ENCODE measurements at places on chromosomes 13 and 19. TPM values are rescaled to one million over a fixed set of nuclear protein-coding genes. Genes with fewer than 3 reads are reported as not detected.

Gene NLRP7
- not detected for total RNA-seq

Gene WDR18
- 40.6 TPM for total RNA-seq

Gene PGLYRP1
- total RNA-seq, result not detected

Gene MOB3A
- 10.7 TPM for total RNA-seq

Gene TMPRSS9
- not detected for total RNA-seq

Gene CPAMD8
- total RNA-seq, result 0.02 TPM

Gene GNG8
- not detected for total RNA-seq

Gene ATP8A2
- not detected for total RNA-seq

Gene PSG7
- not detected for total RNA-seq

Gene IGFL2
- total RNA-seq, result 0.84 TPM

Gene ZNF426
- 1.0 TPM for total RNA-seq

Gene ETV2
- total RNA-seq, result 1.7 TPM

Gene GIPR
- total RNA-seq, result 2.5 TPM

Gene PLIN4
- total RNA-seq, result 0.27 TPM

Gene DENND1C
- 0.28 TPM for total RNA-seq

Gene NOTCH3
- total RNA-seq, result 5.9 TPM

Gene PRRG2
- total RNA-seq, result 0.73 TPM

Gene MADCAM1
- total RNA-seq, result 0.32 TPM

Gene ESD
- 87.6 TPM for total RNA-seq

Gene CFAP97D2
- not detected for total RNA-seq

Gene CCDC70
- total RNA-seq, result not detected

Gene GAPDHS
- not detected for total RNA-seq

Gene BCL2L12
- total RNA-seq, result 66.5 TPM

Gene CALR3
- not detected for total RNA-seq

Gene C1QTNF9
- not detected for total RNA-seq

Gene LYPD5
- not detected for total RNA-seq

Gene ONECUT3
- 0.01 TPM for total RNA-seq

Gene TLE6
- total RNA-seq, result 3.1 TPM

Gene SYT3
- total RNA-seq, result 0.76 TPM

Gene USHBP1
- not detected for total RNA-seq

Gene C19orf33
- total RNA-seq, result 732 TPM

Gene FGF14
- not detected for total RNA-seq

Gene NXNL1
- not detected for total RNA-seq

Gene SCN1B
- total RNA-seq, result 19.3 TPM

Measured in A549 treated with CpdA at 1 μM for 4 hours (cell line).